H1 (cell line): ENCODE measurements at places on chromosomes 3 and 15. TPM values are rescaled to one million over a fixed set of nuclear protein-coding genes. Genes with fewer than 3 reads are reported as not detected.

DNA sequence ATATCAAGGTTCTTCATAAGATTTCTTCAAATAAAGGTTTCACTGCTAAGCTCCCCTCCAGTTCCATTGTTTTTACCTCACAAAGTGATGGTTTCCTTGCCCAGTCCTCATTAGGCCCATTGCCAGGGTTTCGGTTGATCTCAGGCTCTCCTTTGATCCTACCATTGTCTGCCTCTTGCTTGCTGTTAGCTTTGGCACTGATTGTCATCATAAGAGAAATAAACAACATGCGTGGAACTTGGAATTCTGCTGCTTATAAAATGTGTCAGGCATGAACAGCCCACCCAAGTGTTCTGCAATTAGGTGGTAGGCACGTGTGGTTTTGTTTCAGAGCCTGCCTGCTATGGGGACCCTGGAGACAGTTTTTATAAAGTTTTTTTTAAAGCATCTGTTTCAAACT is 107.6 kb upstream of the BFSP2 start:
- no peak overlapping the region for H3K4me3 ChIP-seq
- H3K27ac ChIP-seq = no peak overlapping the region
- peaks cover 5% of the 10 kb centered on the region for H3K4me1 ChIP-seq
- no peak for DNase-seq

GRCh38 chr15:36527235-36528162 is 51.9 kb upstream of the CDIN1 start:
- H3K4me3 ChIP-seq = no peak overlapping the region
- H3K27ac ChIP-seq = no peak overlapping the region
- no peaks in the 10 kb centered on the region for H3K27me3 ChIP-seq
- no peaks in the 10 kb centered on the region for H3K36me3 ChIP-seq

GRCh38 chr3:44019736-44020135 is 221.9 kb upstream of the TOPAZ1 start:
- H3K4me1 ChIP-seq = peaks cover 18% of the 10 kb centered on the region; the same call in 1 of the 2 replicates
- H3K27me3 ChIP-seq = peaks cover 3% of the 10 kb centered on the region
- no peak for DNase-seq
- no peak overlapping the region for H3K27ac ChIP-seq
- H3K4me3 ChIP-seq = no peak overlapping the region

GRCh38 chr3:69013253-69014021 is at the start of gene EOGT:
TSS of gene EOGT (minus strand) at chr3:69013684. CDS start at chr3:69009846, 3,838 bp downstream.
- H3K36me3 ChIP-seq = no peaks in the 10 kb centered on the region
- peak within 1 kb of the TSS; percentile 56 for H3K27ac ChIP-seq
- peak; percentile 91 for DNase-seq
- peaks cover 4% of the 10 kb centered on the region; the same call in 1 of the 2 replicates for H3K27me3 ChIP-seq
- peak within 1 kb of the TSS; percentile 82 for H3K4me3 ChIP-seq

PLA2G4E gene
- not detected in 2 replicates for total RNA-seq

DNA sequence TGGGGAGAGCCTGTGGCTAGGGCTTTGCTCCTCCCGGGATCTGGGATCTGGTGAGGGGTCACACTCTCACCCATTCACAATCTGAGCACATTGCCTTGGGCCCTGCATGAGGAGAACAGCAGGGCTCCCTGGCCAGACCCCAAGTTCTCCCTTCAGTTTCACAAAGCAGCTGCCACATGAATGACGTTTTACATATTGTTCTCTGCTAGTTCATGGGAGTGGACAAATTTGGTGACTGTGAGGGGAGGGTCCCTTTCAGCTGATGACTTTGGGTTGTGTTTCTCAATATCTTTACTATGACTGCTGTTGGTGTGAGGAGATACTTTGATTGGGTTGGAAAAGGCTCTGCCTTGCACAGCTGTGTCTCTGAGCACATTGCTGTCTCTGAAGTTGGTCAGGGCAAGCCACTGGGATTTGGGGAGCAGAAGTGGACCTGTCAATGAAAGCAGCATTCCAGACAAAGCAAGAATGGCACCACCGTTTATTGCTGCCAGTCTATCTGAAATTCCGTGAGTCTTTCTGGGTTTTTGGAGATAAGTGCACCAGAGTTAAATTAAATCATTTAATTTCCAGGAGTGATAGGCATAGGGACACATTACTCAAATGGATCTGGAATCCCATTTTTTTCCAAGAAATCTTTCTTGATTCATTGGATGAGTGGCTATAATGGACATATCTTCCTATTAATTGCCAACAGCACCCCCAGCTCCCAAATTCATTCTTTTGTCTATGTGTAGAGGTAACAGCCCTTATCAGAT is 10.3 kb downstream of the TIMP4 start:
- no peaks in the 10 kb centered on the region for H3K27me3 ChIP-seq
- H3K4me1 ChIP-seq = no peaks in the 10 kb centered on the region
- H3K36me3 ChIP-seq = no peaks in the 10 kb centered on the region
- no peak for DNase-seq

PTX3 gene
- 1.2 and 1.4 TPM in 2 replicates for total RNA-seq

DNA sequence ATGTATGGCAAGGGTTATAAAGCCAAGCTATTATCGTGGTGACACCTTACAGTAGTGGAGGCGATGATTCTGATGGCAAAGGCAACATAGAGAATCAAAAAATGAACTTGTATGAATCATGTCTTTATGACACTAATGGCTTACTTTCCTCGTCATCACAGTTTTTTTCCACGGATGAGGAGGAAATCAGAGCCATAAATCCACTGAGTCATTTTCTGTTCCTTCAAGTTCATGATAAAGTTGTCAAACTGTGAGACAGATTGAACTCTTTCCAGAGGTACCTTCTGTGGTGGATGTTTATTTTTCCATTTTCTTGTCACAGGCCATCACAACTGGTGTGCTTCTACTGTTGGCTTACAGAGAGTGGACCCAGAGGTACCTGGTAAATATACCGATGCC is 8.5 kb downstream of the TMEM212 start:
- DNase-seq = no peak
- peaks cover 3% of the 10 kb centered on the region for H3K36me3 ChIP-seq
- H3K27ac ChIP-seq = no peak overlapping the region

DNA sequence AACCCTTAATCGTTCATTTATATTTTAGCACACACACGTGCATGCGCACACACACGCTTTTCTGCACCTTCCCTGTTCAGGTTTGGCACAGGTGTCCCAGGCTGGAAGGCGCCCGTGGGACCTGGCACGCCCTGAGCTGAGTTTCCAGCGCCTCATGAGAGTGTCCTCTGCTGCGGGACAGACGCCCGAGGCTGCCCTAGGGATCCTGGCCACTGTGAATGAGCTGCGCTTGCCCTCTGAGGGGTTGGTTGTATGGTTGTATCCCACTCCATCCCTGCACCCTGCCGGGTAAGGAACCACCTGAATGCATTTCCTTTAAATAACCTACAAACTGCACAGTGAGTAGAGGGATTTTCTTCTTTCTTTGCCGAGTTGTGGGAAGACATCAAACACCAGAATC is 12.2 kb upstream of the MEX3B start:
- DNase-seq = no peak
- H3K27me3 ChIP-seq = peaks cover 22% of the 10 kb centered on the region
- peak overlapping the region; percentile 31; the same call in 1 of the 2 replicates for H3K4me3 ChIP-seq
- H3K27ac ChIP-seq = no peak overlapping the region
- no peaks in the 10 kb centered on the region for H3K36me3 ChIP-seq
- H3K4me1 ChIP-seq = peaks cover 2% of the 10 kb centered on the region; the same call in 1 of the 2 replicates

DNA sequence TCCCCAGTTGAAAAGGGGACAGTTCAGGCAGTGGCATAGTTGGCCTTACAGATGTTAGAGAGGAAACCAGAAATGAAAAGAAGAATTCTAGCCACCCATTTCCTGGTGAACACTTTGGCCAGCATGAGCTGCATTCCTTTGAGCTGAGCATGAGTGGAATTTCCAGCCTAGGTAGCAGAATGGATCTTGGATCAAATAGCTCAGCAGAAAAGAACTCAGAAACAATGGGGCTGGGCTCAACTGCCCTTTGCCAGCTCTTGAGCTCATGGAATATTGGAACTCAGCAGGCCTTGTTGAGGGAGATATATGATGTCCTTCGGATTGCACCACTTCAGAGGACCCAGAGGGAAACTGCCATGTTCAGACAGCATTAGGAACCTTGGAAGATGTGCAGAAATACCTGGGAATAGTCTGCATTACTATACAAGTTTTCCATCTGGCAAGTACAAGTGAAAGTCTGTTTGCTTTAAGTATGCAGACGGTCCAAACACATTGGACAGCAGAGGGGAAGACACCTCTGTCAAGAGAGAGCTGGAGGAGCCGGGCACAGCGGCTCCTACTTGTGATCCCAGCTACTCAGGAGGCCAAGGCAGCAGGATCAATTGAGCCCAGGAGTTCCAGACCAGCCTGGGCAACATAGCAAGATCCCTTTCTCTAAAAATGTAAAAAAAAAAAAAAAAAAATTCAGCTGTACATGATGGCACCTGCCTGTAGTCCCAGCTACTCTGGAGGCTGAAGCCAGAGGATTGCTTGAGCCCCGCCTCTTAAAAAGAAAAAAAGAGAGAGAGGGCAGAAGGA is 3.1 kb upstream of the CDV3 start:
- no peak for DNase-seq
- no peaks in the 10 kb centered on the region for H3K27me3 ChIP-seq
- H3K4me3 ChIP-seq = no peak overlapping the region
- peaks cover 5% of the 10 kb centered on the region; the same call in 1 of the 2 replicates for H3K4me1 ChIP-seq
- H3K27ac ChIP-seq = no peak overlapping the region

BTBD1 gene
- total RNA-seq = 35.3 and 39.5 TPM in 2 replicates

DNA sequence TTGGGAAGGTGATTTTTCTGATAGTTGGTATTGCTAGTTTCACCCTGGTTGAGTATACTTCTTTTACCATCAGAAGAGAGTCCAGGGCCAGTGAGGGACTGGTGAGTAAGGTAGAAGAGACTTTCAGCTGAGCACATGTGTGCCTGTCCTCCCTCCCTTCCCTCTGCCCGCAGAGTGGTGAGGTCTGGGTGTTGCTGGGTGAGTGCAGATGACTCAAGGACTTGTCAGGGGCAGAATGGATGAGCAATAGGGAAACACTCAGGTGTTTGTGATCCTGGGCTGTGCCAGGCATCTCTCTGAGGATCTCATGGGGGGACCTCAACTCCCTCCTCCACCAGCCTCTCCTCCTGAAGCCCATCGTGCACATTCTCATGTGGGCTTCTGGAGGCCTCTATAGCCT is 76.0 kb upstream of the GSK3B start:
- no peak overlapping the region for H3K27ac ChIP-seq
- no peaks in the 10 kb centered on the region for H3K4me1 ChIP-seq
- H3K27me3 ChIP-seq = no peaks in the 10 kb centered on the region
- no peak overlapping the region for H3K4me3 ChIP-seq
- no peaks in the 10 kb centered on the region for H3K36me3 ChIP-seq

GRCh38 chr3:11221818-11222415 is 50.3 kb upstream of the ATG7 start:
- no peaks in the 10 kb centered on the region for H3K4me1 ChIP-seq
- no peak overlapping the region for H3K4me3 ChIP-seq
- no peak for DNase-seq

MESP2 gene
- 0.35 and 0.38 TPM in 2 replicates for total RNA-seq

IQCF6 gene
- not detected in 2 replicates for total RNA-seq

DNA sequence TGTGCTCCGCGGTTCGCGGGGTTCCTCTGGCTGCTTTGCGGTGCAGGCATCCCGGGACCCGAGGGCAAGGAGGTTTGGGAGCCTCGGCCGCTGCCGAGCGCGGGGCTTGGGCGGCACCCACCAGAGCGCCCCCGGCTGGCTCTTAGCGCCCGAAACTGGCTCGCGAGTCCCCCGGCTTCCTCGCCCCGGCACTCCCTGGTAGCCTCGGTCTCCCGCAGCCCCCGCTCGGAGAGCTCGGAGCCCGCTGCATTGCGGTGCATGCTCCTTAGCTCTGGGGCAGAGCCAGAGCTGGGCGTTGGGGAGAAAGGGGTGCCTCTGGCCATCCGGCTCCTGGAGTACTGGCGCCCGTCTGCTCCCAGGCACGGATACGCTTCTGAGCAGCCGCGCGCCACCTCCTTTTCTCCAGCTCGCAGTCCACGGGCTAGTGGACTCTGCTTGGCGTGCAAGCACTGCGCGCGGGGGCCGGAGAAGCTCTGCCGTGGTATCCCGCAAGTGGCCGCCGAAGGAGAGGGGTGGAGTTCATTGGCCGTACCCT is 753 bp downstream of the EPHB1 start:
- H3K27me3 ChIP-seq = peaks cover 31% of the 10 kb centered on the region
- peaks cover 8% of the 10 kb centered on the region for H3K4me1 ChIP-seq
- no peak overlapping the region for H3K27ac ChIP-seq
- H3K36me3 ChIP-seq = no peaks in the 10 kb centered on the region
- peak; percentile 81 for DNase-seq
- H3K4me3 ChIP-seq = peak overlapping the region; percentile 63

FOXB1 gene
- 1.5 and 2.1 TPM in 2 replicates for total RNA-seq

DPPA2 gene
- total RNA-seq = 11.2 and 12.6 TPM in 2 replicates

DNA sequence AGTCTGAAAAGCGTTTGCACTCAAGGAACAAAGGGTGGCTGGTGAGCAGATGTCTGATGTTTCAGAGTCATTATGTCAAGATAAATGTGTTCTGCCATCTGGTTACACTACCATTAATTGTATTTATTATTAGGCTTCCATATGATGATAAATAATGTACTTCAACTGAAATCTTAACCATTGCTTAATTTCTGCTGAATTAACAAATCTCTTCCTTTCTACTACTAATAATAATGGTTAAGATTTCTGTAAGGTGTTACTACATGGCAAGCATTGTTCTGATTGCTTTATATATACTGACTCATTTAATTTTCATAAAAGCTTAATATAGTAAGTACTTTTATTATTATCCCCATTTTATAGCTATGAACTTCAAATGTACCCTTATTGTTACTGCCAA is 68.4 kb upstream of the GALNT15 start:
- H3K27me3 ChIP-seq = no peaks in the 10 kb centered on the region
- DNase-seq = no peak
- H3K4me3 ChIP-seq = no peak overlapping the region
- no peaks in the 10 kb centered on the region for H3K36me3 ChIP-seq
- no peaks in the 10 kb centered on the region for H3K4me1 ChIP-seq

DNA sequence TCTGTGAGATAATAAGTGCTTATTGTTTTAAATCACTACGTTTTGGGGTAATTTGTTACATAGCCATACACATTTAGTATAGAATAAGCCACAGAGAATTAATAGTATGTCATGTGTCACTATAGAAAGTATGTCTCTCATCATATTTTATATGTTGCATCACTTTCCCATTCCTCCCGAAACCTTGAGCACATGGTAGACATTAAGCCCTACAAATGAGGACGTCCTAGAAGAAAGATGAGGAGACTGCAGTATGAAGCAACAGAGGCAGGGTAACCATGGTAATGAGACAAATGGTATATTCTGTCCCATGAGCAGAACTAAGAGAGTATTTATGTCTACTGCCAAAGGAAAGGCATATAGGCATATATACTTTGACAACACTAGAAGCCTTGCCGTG is 720.2 kb downstream of the ROBO1 start:
- no peak overlapping the region for H3K4me3 ChIP-seq
- DNase-seq = no peak
- H3K27me3 ChIP-seq = no peaks in the 10 kb centered on the region
- no peaks in the 10 kb centered on the region for H3K4me1 ChIP-seq

GRCh38 chr3:169457807-169458697 is 205.5 kb downstream of the MECOM start:
- no peak for DNase-seq
- H3K4me1 ChIP-seq = no peaks in the 10 kb centered on the region
- H3K27me3 ChIP-seq = no peaks in the 10 kb centered on the region
- H3K4me3 ChIP-seq = no peak overlapping the region
- H3K27ac ChIP-seq = no peak overlapping the region
- no peaks in the 10 kb centered on the region for H3K36me3 ChIP-seq
